Stimulated activated CD8-positive, alpha-beta memory T cell treated with anti-CD3 and anti-CD28 coated beads, Interleukin-4, amount 100 ng/mL, for 48 hours (primary cell): ENCODE measurements at places on chromosomes 16 and 17.

- no peak for DNase-seq
Observed at GRCh38 chr17:3801347-3801746, 359 bp upstream of the ITGAE start.

DNA sequence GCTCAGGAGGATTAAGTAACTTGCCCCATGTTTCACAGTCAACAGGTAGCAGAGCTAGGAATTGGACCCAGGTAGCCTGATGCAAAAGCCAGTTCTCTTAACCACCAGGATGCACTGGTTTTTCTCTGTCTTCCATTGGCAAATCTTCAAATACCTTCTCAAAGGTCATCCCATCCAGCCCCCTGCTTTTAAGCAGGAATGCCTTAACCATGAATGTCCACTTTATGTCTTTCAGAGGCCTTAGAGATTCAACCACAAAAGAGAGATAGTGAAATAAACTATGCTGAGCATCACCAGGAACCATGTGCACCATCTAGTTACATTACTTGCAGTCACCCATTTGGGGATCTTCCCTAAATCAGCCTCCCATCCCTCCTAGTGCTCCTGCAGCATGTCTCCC is 94.3 kb downstream of the C17orf67 start:
- no peak for DNase-seq

DNA sequence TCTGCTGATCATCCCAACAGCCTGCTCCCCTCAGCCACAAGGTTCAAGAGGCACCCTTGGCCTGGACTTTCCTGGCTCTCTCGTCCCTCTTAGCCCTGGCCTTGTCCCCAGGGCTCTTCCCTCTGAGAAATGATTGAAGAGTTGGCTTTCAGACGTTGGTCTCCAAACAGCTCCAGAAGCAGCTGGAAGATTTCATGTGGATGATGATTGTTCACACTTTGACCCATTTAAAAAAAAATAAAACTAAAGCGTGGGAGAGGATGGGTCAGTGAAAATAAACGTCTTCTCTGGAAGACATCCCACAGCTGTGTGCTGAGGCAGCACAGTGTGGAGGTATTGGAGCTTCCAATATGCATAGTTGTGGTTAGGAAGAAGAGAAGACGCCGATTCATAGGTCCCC is 54.7 kb upstream of the CDH11 start:
- DNase-seq = no peak

DNA sequence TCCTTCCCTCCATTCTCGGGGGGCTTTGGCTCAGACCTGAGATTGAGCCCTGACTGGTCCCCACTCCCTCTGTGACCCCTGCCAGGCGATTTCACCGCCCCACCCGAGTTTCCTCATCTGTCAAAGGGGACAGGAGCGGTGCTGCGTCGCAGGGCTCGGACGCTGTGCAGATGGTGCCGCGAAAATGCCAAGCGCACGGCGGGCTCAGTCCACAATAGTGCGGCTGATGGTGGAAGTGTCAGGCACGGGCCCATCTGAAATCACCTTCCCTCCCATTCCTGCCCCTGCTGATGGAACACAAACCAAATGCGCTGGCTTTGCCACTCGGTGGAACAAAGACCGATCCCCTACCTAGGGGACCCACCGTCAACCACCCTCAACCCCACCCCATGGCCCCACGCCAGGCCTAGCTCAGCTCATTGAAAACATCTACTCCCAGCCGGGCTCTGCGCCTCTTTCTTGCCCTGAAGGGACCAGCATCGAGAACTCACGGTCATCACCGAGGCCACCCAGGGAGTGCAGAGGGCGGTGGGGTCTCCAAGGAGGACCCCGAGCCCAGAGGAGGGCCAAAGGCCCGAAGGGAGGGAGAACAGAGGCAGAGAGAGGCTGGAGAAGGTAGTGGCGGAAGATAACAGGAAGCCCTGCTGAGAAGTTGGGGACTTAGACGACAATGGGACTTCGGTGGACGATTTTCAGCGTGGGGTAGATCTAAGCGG is 1.4 kb downstream of the CARHSP1 start:
- no peak for DNase-seq

GRCh38 chr17:57941384-57942370 is 13.5 kb downstream of the CUEDC1 start:
- no peak for DNase-seq

DNA sequence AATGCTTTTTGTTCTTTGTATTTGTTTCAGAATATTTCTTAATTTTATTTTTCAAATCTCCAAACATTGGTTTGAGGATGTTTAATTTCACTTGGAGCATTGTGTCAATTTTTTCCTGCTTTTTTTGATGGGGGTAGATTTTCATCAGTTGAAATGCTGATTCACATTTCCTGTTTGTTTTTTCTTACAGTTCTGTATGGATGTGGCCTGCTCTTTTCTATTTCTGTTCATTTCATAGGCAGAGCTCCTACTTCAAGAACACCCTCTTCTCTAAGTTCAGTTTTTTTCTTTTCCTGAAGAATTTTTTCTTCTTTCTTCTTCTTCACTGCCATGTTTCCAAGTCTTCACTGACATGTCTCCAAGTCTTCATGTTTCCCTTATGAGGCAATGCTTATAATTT is 8.8 kb downstream of the MBTD1 start:
- DNase-seq = no peak

- no peak for DNase-seq
Observed at GRCh38 chr17:49989518-49989880, 5.5 kb downstream of the DLX3 start.

- DNase-seq = no peak
Observed at GRCh38 chr17:77248216-77249114, 107.7 kb downstream of the SEC14L1 start.

- no peak for DNase-seq
Observed at GRCh38 chr17:69452664-69453260, 38.3 kb downstream of the MAP2K6 start.
